ENCODE measurements at places on chromosomes 1 and 21. TPM values are rescaled to one million over a fixed set of nuclear protein-coding genes. Genes with fewer than 3 reads are reported as not detected.

Gene ENAH
- total RNA-seq, result 98.0 TPM

Gene NCMAP
- total RNA-seq, result not detected

Gene ESPN
- total RNA-seq, result not detected

Gene OR2L5
- not detected for total RNA-seq

Gene PITHD1
- total RNA-seq, result 51.4 TPM

Gene HLCS
- total RNA-seq, result 31.7 TPM

Gene SPRR2F
- not detected for total RNA-seq

Gene SPATA6
- total RNA-seq, result 4.0 TPM

Gene IGSF5
- total RNA-seq, result 0.04 TPM

Gene PPM1J
- total RNA-seq, result 0.10 TPM

Gene CD55
- total RNA-seq, result 29.0 TPM

Gene C1orf35
- 10.7 TPM for total RNA-seq

Gene DARS2
- 24.7 TPM for total RNA-seq

Gene IGFN1
- total RNA-seq, result not detected

Gene C1orf52
- total RNA-seq, result 16.6 TPM

Gene LINGO4
- not detected for total RNA-seq

Gene PDXK
- total RNA-seq, result 107 TPM

Gene ADAM30
- not detected for total RNA-seq

Gene RGS7
- not detected for total RNA-seq

Gene FAM3B
- total RNA-seq, result not detected

Gene CFHR2
- total RNA-seq, result not detected

Gene OTUD3
- 0.58 TPM for total RNA-seq

Gene ANGPTL3
- not detected for total RNA-seq

Gene KRTAP21-1
- not detected for total RNA-seq

Gene TGFB2
- 18.7 TPM for total RNA-seq

Gene GNAT2
- not detected for total RNA-seq

Data from H4 (cell line).